ENCODE measurements at places on chromosomes 1 and 21. TPM values are rescaled to one million over a fixed set of nuclear protein-coding genes. Genes with fewer than 3 reads are reported as not detected.

CRYAA gene
- not detected for total RNA-seq

MAEL gene
- total RNA-seq: 0.20 TPM

HHAT gene
- 5.5 TPM for total RNA-seq

CELA3B gene
- total RNA-seq: not detected

ATAD3C gene
- total RNA-seq: 0.41 TPM

ANGPTL3 gene
- not detected for total RNA-seq

GRCh38 chr21:36825658-36826057, 126.7 kb downstream of the SIM2 start:
- no peak for DNase-seq

- DNase-seq: no peak
Observed at GRCh38 chr21:44630440-44630839, 3.5 kb downstream of the KRTAP10-9 start.

- DNase-seq: no peak
Observed at GRCh38 chr21:37243961-37244360, 23.2 kb downstream of the VPS26C start.

DNA sequence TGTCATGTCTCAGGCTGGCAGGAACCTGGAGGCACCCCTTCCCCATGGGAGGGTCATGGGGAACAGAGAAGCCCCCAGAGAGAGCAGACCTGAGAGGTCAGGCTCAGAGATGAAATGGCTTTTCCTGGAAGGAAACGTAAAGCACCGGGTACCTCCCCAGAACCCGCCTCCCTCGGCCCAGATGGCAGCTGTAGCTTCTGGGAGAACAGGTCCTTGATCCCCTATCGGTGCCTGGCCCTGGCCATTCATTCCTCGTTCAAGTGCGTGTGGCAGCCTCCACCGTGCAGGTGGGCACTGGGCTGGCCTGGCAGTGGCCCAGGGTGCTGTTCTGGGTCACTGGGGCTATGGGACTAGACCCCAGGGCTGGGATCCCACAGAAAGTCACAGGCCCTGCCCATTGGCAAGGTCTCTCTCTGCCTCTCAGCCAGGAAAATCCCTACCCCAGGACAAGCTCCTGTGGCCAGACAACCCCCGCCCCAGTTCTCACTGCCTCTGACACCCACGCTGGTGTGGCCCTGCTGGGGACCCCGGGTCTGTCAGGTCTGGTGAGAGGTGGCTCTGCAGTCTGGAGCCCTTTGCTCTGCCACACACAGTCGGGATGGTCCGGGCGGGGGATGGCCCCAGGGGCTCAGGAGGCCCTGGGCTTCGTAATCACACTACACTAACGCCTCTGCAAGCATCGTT, 183.2 kb upstream of the VAMP3 start:
- DNase-seq: no peak

DNA sequence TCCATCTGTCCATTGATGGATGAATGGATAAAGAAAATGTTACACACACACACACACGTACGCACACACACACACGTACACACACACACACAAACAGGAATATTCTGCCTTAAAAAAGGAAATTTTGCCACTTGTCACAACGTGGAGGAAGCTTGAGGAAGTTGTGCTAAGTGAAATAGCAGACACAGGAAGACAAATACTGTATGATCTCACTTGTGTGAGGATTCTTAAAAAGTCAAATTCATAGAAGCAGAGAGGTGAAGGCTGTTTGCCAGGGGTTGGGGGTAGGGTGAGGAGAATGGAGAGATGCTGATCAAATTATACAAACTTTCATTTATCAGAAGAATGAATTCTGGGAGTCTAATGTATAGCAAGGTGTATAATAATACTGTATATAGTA, 73.2 kb downstream of the KIF14 start:
- no peak for DNase-seq

DNA sequence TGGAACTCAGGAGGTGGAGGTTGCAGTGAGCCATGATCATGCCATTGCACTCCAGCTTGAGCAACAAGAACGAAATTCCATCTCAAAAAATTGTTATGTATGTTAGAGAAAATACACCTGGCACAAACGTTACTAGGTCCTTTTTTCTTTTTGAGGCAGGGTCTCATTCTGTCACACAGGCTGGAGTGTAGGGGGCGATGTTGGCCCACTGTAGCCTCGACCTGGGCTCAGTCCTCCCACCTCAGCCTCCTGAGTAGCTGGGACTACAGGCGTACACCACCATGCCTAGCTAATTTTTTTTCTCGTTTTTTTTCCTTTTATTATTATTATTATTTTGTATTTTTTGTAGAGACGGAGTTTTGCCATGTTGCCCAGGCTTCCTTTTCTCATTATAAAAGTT, 4.4 kb downstream of the HAX1 start:
- DNase-seq: no peak

GRCh38 chr1:208980605-208981004, 602.9 kb upstream of the CAMK1G start:
- no peak for DNase-seq

GRCh38 chr1:235073331-235073967, 55.2 kb downstream of the TOMM20 start:
- DNase-seq: no peak

- no peak for DNase-seq
Observed at GRCh38 chr1:214983126-214983869, 99.2 kb upstream of the KCNK2 start.

DNA sequence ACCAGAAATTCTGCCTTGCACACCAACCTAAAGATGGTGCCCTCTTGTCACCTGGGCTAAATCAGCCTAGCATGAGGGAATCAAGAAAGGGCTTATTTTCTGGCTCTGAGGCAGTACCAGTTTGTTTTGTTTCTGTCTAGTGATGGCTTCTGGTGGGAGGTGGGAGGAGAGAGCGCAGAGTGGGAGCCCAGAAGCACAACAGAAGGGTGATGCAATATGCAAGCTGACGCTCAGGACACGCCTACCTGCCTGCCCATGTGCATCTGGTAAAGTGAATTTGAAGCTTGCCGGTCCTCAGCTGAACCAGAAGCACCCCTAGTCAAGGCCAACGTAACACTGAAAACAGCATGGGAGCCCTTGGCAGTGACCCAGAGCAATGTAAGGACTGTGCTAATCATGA, 138.4 kb upstream of the TIAM1 start:
- no peak for DNase-seq

DNA sequence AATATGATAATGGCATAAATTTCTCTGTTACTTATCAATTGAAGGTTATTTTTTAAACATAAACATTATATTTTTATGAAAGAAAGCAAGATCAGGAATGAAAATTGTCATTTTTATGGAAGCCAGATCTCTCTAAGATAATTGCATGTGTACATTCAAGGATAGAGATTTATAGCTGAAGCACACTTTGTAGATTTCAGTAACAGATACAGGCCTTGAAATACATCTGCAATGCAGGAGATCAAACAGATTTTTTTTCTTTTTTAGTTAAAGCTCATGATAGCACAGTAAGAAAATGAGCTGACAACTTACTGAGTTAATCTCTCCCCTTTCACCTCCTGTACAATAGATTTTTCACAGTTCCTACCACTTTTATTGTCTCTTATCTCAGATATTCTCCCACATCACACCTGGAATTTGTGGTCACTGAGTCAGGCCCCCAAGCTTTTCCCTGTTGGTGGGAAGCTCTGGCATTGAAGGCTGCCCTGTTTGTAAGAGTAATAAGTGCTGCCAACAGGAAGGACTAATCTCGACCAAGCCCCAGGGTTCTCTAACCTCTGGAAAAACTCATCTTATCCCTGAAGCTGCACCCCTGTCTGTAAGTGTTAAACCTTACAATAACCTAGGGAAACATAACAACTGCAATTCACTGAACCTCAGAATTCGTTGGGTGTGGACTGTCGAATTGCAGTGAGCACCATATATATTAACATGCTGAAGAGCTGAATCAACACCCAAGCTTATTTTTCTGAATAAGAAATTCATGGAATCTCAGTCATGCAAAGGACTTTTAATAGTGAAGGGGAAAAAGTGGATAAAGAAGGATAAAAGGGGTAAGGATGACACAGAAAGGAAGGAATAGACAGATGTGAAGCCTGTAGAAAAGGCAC, 599.0 kb downstream of the LMO4 start:
- no peak for DNase-seq

- no peak for DNase-seq
Observed at GRCh38 chr1:150065184-150065871, 2.2 kb upstream of the VPS45 start.

DNA sequence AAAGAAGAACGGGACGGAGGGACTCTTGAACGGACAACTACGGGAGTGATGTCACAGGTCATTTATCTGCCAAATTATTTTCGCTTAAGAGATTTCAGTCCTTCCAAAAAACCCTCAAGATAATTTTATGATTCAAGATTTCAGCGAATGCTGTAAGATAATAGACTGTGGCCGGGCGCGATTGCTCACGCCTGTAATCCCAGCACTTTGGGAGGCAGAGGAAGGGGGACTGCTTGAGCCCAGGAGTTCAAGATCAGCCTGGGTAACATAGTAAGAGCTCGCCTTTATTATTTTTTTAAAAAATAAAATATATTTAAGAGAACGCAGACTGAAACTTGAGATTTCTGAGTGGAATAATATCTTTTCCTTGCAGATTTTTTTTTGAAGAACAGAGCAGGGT, 609 bp downstream of the RWDD2B start:
- DNase-seq: no peak

Data from neural crest cell (in vitro differentiated cells).